CD4-positive, alpha-beta T cell treated with Interleukin-4 for 4 hours (primary cell): ENCODE measurements at places on chromosomes 12 and 14.

- DNase-seq: no peak
These were observed 36.1 kb upstream of the PIWIL1 start for GRCh38 chr12:130301559-130301958.

GRCh38 chr12:21054334-21054733 lies 76.7 kb upstream of the SLCO1B1 start:
- no peak for DNase-seq

DNA sequence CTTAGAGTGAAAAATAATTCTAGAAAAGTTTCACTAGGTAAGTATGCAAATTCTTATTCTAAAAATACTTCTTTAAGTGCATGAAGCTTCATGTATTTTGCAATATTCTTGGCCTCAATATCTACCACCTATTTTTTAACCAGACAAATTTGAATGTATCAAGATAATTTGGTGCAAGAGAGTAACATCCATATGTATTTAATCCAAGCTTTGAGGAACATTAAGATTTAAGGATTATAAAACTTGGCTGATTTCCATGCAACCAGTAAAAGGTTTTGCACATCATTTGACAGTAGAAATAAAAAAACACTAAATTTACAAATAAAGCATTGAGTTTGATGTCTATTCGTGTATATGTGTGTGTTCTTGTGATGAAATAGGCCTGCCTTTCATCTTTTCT lies 7.7 kb downstream of the LUM start:
- DNase-seq: no peak

GRCh38 chr14:33631021-33631420 lies 319.9 kb downstream of the EGLN3 start:
- DNase-seq: no peak

DNA sequence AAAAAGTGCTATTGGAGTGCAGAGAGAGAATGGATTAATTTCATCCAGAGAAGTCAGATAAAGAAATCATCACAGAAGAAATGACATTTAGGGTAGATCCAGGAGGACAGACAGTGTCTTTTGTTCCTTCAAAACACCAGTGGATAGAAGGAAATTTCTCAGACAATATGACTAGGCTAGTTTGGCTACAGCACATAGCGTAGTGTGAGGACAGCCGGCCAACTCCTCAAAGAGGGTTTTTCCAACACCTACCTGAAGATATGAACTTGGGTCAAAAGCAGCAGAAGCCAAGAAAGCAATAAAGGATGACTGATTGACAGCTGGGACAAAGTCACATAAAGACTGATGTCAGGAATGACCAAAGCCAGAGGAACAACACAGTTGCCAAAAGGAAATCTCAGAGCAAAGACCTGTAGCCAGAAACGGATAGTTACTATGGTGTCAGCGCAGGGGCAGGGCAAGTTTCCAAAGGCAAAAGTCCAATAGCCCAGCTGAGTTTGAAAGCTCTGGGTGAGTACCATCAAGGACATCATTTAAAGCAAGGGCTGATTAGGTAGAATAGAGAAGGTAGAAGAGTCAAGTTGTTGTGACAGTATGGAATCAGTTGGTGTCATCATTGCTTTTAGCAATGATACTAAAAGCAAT lies 58.7 kb upstream of the PDE3A start:
- no peak for DNase-seq

GRCh38 chr14:85744573-85744972 lies 214.6 kb downstream of the FLRT2 start:
- DNase-seq: no peak

- no peak for DNase-seq
These were observed 8.6 kb downstream of the ACVRL1 start for GRCh38 chr12:51915951-51916350.

DNA sequence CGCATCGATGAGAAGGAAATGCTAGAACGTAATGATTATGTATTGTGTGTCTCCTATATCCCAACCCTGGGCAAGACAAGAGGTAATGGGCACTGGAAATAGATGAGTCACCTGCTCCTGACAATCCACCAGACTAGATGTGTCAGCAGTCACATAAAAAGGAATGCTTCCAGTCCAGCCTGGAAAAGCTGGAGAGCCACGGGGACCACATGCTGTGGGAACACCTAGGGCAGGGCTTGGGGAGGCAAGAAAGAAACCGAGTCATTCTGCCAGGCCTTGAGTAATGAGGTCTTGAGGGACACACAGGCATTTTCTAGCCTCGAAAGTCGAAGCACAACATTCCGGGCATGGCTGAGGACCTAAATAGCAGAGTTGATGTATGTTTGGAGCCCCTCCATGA lies 716.7 kb upstream of the TMEM132C start:
- no peak for DNase-seq

DNA sequence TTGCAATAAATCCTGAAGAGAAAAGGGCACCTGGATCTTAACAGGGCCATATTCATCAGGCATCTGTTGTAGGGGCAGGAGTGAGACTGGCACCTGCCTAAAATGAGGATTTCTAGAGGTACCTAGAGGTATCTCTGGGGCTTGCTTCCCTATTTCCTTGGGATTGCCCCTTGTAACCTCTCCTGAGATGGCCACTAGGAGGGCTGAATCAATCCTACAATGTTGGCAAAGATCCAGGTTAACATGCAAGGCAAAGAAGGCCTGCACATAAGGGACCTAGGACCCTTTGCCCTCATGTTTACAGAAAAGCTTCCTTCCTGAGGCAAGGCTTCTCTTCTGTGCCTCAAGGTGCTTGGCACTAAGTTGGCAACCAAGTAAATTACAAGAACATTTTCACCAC lies 25.8 kb upstream of the CLEC4E start:
- no peak for DNase-seq

DNA sequence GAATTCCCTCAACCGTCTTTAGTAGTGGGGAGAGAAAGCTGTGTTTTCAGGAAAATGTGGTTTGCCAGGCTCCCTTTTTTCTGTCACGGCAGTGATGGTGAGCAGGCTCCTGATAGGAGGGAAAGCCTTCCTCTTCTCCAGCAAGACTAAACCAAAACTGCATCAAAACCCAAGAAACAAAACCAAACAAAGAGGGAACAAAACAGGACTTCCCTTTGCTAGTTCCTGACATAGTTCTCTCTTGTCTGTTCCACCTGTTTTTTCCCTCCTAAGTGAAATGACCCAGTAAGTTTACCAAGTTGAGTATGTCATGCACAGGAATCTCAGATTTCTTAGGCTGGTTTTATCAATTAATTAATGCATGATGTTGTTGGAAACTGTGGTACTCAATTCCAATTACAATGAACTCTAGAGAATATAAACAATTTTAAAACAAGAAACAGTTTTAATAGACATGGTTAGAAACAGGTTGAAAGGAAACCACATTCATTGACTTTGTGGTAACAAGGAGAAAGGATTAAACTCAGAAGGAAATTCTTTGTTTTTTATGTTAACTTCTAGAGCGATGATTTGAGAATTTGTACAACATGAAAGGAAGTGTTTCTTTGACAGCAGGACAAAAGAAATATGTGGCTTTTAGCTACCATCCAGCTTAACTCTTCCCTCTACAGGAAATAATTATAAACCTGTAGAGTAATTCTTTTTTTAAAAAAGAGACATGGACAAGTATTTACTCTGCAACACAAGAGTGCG lies 23.0 kb upstream of the CSRP2 start:
- DNase-seq: no peak

DNA sequence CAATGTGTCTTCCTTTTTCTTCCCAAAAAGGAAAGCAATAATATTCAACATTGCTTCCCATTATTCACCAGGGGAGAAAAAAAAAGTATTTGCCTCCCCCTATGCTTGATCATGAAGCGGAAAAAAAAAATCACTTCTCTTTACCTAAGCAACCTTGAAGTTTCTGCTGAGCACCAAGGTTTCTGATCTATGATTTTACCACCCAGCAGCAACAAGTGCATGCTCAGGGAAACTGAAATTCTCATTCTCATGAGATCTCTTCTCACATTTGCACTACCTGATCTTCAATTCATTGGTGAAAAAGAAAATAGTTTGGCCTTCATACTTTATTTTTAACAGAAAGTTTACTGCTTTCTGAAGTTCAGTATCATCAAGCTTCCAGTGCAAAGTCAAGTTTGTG lies 125.8 kb downstream of the ARMH4 start:
- DNase-seq: no peak

- no peak for DNase-seq
These were observed 49.1 kb downstream of the CYP46A1 start for GRCh38 chr14:99733211-99733539.

- no peak for DNase-seq
These were observed 13.1 kb upstream of the LGR5 start for GRCh38 chr12:71426300-71427047.

GRCh38 chr12:21483531-21483930 lies 17.9 kb downstream of the RECQL start:
- no peak for DNase-seq

DNA sequence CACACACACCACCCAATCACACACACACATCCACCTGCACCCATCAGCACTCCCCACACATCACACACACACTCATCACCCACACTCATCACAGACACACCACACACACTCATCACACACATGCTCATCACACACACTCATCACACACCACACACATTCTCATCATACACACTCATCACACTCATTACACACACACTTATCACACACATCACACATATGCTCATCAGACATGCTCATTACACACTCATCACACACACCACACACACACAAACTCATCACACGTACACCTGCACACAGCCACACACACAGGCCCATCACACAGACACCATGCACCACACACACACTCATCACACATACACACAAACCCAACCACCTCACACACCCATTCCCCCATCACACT lies 107.5 kb upstream of the C14orf180 start:
- DNase-seq: no peak

DNA sequence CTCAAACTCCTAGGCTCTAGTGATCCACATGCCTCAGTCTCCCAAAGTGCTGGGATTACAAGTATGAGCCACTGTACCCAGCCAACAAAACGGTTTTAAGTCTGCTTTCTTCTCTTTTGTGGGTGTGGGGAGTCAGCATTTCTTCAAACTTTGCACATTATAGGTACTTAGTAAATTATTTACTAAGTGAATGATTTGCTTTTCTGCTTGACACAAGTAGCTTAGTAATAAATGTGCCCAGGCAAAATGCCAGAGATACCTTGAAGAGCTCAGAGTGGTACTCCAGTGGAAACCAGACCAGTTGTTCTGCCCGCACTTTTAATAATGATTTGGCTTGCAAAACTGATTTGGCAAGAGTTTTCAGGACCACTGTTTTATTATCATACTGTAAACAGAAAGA lies 15.0 kb downstream of the DEPDC4 start:
- DNase-seq: no peak

- DNase-seq: no peak
These were observed 17.9 kb upstream of the DHRS7 start for GRCh38 chr14:60183138-60183537.

- no peak for DNase-seq
These were observed 97.2 kb upstream of the TMEM260 start for GRCh38 chr14:56482310-56482911.

DNA sequence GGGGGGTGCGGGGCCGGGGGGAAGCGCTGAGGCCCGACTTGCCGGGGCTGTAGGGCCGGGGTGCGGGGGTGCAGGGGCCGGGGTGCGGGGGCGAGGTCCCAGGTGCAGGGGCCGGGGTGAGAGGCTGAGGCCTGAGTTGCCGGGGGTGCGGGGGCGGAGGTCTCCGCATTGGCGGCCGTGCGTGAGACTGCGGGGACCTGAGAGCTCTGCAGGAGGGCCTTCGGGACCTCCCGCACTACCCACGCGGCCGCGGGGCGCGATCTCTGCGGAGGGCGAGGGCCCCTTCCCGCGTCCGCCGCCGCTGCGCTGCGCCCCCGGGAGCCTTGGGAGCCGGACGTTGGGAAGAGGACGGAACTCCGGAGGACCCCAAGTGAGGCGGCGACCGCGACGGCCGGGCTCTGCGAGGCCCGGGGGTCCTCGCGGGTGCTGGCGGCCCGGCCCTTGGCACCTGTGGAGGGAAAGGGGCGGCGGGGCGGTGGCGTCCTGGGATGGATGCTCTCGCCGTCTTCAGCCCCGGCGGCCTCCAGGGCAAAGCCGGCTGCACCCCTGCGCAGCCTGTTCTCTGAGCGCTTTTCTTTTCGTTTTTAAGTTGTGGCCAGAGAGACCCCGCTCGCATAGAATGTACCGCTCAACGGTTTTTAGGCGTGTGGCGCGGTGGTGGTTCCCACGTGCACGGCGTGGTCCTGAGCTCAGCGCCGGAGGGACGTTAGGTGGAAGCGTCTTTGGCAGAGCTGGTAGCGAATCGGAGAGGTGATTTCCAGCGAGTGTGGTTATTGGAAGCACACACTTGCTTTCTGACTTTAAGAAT lies 1.3 kb downstream of the PIWIL1 start:
- DNase-seq: no peak

- no peak for DNase-seq
These were observed 129.4 kb downstream of the NPAS3 start for GRCh38 chr14:33068040-33068439.

- peak; percentile 3 for DNase-seq
These were observed 1176.7 kb upstream of the SEL1L start for GRCh38 chr14:82710267-82710841.

DNA sequence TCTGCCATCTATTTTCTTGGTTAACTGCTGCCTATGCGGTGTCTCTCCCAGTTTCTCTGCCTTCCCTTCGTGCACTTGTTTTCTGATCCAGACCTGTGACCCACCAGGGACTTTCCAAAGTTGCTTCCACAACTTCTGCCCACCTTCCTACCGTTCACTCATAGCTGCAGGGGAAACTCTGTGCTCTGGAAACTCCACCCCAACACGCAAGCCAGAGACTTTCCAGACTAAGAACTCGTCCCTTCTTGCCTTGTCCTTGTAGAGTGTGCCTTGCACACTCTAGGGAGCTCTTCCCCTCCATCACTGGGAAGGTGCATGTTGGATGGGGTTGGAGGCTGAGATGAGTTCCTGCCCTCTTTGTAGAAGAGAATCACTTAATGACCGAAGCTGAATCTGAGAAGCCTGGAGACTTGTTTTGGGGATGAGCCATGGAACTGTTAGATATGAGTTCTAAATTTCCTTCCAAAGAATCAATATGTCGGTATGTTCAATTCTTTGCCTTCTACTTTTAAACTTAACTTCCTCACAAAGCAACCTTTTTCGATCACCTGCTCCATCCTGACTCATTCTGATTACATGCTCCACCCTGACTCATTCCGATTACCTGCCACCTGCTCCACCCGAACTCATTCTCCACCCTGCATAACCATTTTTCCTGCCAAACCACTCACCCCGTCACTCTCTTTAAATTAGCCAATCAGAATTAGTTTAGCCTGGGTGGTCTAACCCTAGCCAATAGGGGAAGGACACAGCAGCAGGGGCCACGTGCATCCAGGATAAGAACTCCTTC lies 82.1 kb upstream of the CAPRIN2 start:
- DNase-seq: no peak

DNA sequence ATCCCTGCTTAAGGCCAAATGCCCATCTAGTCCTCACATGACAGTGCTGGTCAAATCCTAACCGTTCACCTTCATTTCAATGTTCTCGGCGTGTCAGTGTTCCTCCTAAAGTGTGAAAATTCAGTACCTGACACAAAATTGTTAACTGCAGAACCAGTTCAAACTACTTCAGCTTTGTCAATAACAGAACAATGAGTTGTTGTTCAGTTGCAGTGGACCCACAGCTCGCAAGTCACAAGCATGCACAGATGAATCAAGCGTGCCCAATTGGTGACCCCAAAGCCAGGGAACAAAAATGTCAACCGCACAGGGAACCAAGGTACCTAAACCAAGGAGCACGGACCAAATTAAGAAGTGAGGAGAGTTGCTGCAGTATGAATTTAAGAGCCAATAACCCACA lies 23.2 kb downstream of the NRDE2 start:
- no peak for DNase-seq
